ENCODE measurements at places on chromosomes 6 and 20.

- no peak for DNase-seq
Measured at GRCh38 chr6:137486416-137486815, 7.8 kb downstream of the OLIG3 start.

GRCh38 chr6:64998204-64998603, 708.8 kb downstream of the EYS start:
- DNase-seq: no peak

GRCh38 chr6:10554826-10555225, 33.7 kb downstream of the GCNT2 start:
- DNase-seq: no peak

- DNase-seq: peak; percentile 58
Measured at GRCh38 chr6:37538107-37538506, 38.4 kb upstream of the CCDC167 start.

DNA sequence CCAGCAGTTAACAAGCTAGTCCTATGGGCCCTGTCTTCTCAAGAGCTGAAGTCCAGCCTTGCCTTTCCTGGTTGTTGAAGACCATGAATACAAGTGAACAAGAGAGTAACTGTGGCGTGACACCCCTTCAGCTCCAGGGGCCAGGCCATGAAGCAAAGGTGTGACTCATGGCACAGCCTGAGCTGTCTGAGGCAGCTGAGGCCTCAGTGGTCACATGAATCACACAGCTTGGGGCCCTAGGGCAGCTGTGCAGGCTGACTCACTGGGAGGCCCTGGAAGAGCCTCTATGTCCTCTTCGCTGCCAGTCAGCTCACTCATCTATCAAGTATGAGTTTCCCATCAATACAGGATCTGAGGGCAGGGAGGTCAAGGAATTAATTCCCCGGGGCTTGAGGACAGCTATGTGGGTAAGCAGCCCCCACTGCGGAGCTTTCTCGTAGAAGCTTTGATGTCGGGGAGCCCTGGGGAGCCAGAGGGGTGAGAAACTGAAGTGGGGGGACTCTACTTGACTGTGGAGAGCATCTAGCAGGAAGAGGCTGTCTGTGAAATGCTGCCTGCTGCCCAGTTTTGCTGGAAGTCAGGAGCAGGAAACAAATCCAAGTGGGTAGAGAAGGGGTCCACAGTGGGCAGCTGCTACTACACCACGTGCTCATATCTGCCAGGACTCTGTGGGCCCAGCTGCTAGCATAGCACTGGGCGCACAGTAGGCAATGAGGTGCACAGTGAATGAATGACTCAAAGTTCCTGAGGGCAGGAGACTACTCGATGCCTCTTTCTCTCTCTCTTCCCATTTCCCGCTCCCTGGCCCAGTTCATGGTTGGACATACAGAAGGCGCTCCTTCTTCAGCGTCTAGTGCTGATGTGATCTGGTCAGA, 13.7 kb upstream of the FAM83C start:
- no peak for DNase-seq

DNA sequence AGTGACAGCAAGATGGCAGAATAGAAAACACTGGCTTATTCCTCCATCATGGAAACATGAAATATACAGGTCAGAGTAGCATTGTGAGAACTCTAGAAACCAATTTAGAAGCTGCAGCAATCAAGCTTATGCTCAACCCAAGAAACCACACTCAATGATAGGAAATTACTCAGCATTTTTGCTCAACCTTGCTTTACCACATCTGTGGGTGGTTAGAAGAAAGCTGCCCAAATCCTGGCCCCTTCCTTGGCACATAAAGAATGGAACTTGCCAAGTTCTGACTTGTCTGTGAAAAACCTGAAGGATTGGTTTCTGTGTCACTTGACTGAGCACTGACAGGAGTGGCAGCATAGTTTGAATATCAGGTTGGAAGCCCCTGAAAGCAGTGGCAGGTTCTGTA, 108.0 kb upstream of the MOCS1 start:
- no peak for DNase-seq

GRCh38 chr6:170128346-170128745, 162.5 kb downstream of the DLL1 start:
- no peak for DNase-seq

GRCh38 chr20:31708736-31709534, 13.7 kb downstream of the BCL2L1 start:
- no peak for DNase-seq

GRCh38 chr20:17493173-17493572, 38.0 kb downstream of the BFSP1 start:
- no peak for DNase-seq

- DNase-seq: no peak
Measured at GRCh38 chr6:42774201-42774600, 7.7 kb upstream of the BICRAL start.

- DNase-seq: no peak
Measured at GRCh38 chr20:31543966-31544598, 29.8 kb downstream of the HM13 start.

GRCh38 chr20:3248167-3248992, 9.4 kb upstream of the SLC4A11 start:
- no peak for DNase-seq

- peak; percentile 41 for DNase-seq
Measured at GRCh38 chr6:150741633-150742200, 123.8 kb upstream of the MTHFD1L start.

DNA sequence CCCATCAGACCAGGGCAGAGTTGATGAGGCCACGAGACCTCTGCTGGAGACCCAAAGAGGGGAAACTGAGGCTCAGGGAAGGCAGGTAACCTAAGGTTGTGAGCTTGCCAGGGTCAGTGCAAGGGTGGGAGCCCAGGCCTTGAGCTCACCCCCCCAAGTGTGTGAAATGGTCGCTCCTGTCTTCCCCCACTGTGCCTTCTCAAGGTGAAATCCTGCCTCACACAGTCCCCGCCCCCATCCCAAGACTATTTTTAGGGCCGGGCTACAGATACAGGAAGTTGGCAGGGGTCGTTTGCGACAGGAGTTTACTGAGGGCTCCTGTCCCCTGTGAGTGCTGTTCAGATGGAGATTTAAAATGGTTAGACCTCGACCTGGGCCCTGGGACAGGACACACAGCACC, 18.7 kb upstream of the GATA5 start:
- no peak for DNase-seq

GRCh38 chr6:131954059-131954774, 3.0 kb upstream of the CCN2 start:
- no peak for DNase-seq

DNA sequence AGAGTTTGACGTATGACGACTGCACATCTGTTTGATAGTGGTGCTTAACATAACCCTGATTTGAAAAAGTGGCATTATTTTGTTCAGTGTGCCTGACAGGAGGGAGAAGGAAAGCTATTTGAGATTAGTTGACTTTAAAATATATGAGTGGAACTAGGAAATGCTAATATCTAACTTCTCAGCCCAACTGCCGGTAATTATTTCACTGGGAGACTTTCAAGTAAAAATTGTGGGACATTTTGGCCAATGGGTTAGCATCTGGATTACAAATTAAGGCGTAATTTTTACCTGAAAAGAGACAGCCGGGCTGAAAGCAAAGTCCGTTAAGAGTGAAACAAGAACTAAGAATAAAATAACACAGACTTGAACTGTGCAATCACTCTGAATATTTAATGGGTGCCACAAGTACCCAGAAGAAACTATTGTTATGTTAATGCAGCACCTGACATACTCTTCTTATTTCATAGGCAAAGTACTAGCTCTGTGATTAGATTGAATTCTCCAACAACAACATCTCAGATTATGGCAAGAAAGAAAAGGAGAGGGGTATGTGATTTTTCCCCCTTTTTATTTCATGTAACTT, 2.0 kb downstream of the HEY2 start:
- no peak for DNase-seq

GRCh38 chr20:17295151-17295726, 68.4 kb downstream of the PCSK2 start:
- DNase-seq: no peak

GRCh38 chr20:56195946-56196345, 52.6 kb upstream of the MC3R start:
- no peak for DNase-seq

DNA sequence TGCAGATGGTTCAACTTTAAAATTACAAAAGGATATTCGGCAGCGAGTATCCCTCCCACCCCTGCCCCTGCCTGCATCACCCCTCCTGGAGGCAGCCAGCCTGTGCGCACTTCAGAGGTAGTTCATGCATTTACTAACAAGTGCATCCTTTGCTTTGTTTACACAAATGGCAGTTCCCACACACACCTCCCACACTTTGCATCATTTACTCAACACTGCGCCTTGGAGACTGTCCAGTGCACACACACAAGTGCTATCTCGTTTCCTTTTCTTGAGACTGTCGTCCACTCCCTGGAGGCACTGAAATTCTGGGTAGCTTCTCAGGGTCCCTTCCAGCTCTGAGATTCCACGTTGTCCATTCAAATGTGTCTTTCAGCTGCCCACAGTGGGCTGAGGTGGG, 53.1 kb upstream of the VSX1 start:
- no peak for DNase-seq

DNA sequence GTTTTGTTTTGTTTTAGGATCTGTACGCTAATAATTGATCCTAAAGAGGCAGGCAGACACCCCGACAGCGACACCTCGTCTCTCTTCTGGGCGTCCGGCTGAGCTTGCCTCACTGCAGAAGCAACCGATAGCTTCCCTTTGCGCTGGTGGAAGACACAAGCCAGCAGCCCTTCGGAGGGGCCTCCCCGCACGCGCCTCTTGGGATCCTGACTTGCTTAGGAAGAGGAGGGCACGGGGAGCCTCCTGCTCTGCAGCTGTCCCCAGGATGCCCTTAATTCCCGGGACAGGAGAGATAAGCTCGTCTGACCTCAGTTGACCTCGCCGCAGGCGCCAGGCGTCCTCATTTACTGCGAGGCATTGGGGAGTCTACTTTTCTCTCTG, 94.0 kb downstream of the CD83 start:
- peak; percentile 49 for DNase-seq

DNA sequence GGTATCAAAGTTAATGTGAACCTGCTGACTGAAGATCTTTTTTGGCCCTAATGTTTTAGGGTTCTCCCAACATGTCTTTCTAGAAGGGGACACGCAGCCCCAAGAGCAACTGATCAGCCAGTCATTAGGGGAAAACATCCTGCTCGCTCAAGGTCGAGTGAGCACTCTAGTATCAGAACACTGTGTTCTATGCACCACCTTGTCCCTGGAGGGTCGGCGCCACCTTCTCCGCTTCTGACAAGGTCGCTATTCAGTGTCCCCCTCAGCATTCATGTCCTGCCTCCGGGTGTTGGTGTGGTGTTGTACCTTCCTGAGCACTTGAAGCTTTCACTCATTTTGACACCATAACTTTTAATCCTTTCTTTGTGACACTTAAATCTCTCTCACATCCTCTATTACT, 331.2 kb upstream of the KCNQ5 start:
- DNase-seq: no peak

DNA sequence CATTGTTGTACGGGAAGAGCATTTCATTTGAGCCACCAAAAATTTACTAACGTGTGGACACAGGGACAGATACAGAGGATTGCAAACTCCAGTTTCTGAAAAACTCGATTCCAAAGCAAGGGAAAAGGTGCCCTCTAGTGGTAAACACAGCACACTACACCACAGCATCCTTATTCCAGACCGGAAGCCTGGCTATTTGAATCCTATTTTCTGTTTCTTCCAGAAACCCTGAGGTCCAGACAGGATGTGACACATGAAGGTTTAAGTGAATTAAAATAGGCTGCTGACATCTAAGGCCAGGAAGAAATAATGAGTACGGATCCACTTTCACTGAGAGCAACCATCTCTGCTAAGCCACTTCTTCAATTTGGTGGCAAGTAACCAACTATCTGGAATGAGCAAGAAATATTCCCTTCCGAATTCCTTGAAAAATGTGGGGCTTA, 31.8 kb upstream of the GMPR start:
- peak; percentile 69 for DNase-seq

DNA sequence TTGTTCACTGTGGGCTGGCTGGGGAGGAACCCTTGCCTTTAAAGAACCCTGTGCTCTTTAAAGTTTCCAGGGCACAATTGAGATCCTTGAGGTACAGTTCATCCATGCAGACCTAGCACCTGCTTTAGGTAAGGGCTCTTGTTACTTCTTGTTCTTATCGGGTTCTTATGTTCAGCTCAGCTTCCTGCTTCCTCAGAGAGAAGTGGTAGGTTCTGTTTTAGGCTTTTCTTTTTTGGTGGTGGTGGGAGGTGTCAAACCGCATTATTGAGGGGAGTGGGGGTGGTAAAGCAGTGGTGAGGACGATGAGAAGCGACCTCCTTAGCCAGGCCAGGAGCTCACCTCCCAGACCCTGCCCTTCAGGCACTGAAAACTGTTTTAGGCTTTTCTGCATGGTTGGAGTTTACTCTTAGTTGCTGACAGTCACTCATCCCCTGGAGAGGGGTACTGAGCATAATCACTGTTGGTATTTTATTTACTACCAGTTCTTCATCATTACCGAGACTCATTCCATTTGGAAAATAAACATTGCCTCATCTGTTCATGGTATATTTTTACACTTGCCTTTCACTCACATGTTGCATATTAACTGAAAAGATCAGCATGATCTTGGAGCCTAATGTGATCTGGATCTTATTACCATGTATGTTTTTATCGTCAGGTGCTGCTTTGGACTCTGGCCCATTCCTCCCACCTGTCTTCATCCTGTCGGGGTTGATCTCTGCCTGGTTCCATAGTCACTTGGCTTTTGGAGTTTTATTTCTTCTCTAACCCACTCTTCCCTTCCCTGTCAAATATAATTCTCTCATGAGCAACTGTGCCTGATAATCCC, 35.4 kb downstream of the SLC16A10 start:
- DNase-seq: no peak

DNA sequence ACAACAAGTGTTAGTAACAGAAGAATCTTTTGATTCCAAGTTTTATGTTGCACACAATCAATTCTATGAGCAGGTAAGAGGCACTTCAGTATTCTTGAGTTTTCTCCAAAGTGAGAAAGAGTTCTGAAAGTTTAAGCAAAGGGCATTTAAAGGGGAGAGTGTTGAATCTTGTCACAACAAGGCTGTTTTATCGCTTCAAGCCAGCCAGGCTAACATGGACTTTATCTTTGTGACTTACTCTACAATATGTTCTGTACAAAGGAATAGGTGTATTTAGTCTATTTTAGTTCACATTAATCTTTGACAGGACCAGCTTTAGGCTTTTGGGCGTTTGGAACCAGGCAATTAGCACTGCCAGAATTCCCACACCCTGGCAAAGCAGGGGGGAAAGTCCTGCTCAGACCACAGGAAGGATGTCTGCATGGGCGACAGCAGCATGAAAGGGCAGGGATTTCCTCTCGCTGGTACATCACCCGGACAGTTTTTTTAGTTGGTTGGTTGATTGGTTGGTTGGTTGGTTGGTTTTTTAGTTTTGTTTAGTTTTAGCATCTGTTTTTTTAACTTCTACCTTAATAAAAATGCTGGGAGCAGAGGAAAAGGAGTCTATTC, 395.4 kb upstream of the SOX4 start:
- DNase-seq: no peak

- DNase-seq: no peak
Measured at GRCh38 chr6:166770216-166771116, 143.4 kb upstream of the RPS6KA2 start.

- DNase-seq: no peak
Measured at GRCh38 chr20:8196096-8196495, 64.0 kb downstream of the PLCB1 start.

Measured in GM13977 (cell line).